ENCODE measurements at places on chromosomes 4 and X.

GRCh38 chr4:11895766-11896165, 467.1 kb upstream of the HS3ST1 start:
- H3K4me1 ChIP-seq, result no peaks in the 10 kb centered on the region
- H3K27me3 ChIP-seq, result no peaks in the 10 kb centered on the region
- DNase-seq, result no peak
- no peaks in the 10 kb centered on the region for H3K36me3 ChIP-seq
- no peak overlapping the region for H3K27ac ChIP-seq
- no peak overlapping the region for H3K4me3 ChIP-seq

DNA sequence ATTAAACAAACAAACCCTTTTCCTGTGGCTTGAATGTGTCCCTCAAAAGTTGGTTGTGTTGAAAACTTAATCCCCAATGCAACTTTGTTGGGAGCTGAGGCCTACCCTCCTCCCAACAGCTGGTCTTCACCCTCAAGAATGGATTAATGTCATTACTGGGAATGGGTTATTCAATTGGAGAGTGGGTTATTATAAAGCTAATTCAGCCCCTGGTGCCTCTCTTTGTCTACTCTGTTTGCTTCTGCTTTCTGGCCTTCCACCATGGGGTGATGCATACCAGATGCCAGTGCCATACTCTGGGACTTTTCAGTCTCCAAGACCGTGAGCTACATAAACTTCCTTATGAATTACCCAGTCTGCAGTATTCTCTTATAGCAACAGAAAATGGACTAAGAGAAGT, 706.5 kb downstream of the CCSER1 start:
- no peak for DNase-seq
- H3K27ac ChIP-seq, result no peak overlapping the region
- no peak overlapping the region for H3K4me3 ChIP-seq
- H3K4me1 ChIP-seq, result no peaks in the 10 kb centered on the region
- no peaks in the 10 kb centered on the region for H3K36me3 ChIP-seq
- H3K27me3 ChIP-seq, result no peaks in the 10 kb centered on the region

DNA sequence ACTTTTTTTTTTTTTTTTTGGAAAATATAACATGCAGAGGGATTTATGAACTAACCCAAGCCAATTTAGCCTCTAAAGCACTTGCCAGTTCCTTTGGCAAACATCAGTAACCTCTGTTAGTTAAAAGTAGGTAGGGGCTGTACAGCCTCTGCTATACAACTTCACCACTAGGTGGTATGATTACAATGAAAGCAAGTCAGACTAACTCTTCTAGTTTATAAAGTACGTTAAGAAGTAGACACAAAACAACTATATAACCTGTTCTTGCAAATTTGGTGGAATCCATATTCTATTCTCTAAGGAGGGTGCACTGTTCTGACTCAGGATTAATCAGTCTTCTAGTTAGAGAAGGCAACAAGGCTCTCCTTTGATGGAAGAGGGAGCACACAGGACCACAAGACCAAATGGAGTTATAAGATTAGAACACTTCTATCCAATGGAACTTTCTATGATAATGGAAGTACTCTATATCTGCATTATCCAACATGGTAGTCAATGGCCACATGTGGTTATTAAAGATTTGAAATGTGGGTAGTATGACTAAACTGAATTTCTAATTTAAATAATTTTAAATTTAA, 12.8 kb downstream of the AIMP1 start:
- peak overlapping the region; percentile 9 for H3K27ac ChIP-seq
- peaks cover 43% of the 10 kb centered on the region for H3K36me3 ChIP-seq
- no peak for DNase-seq
- peaks cover 11% of the 10 kb centered on the region for H3K4me1 ChIP-seq

- H3K27ac ChIP-seq, result no peak overlapping the region
- no peaks in the 10 kb centered on the region for H3K27me3 ChIP-seq
- peaks cover 3% of the 10 kb centered on the region for H3K36me3 ChIP-seq
These were observed 4.8 kb upstream of the GAR1 start for GRCh38 chr4:109810552-109811387.

DNA sequence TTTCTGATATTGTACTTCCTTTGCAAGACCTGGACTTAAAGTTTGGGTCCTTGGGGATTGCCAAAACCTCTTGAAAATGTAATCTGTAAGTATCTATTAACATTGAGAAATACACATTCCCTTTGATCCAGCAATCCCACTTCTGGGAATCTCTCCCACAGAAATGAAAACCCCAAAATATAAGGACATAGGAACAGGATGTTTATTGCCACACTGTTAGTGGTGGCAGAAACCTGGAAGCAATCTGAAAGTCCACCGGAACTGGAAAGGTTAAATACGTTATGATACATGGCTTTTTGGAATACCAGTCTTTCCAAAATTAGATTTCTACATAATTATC, 71.2 kb upstream of the STX18 start:
- H3K36me3 ChIP-seq, result peaks cover 41% of the 10 kb centered on the region
- no peaks in the 10 kb centered on the region for H3K4me1 ChIP-seq
- H3K4me3 ChIP-seq, result no peak overlapping the region
- H3K27ac ChIP-seq, result no peak overlapping the region
- H3K27me3 ChIP-seq, result no peaks in the 10 kb centered on the region

- DNase-seq, result no peak
- no peaks in the 10 kb centered on the region for H3K27me3 ChIP-seq
- peaks cover 4% of the 10 kb centered on the region for H3K4me1 ChIP-seq
- H3K36me3 ChIP-seq, result no peaks in the 10 kb centered on the region
- no peak overlapping the region for H3K27ac ChIP-seq
These were observed 151.7 kb upstream of the RPS6KA6 start for GRCh38 chrX:84339507-84340364.

- peaks cover 63% of the 10 kb centered on the region for H3K4me1 ChIP-seq
- no peak for DNase-seq
- H3K36me3 ChIP-seq, result peaks cover 38% of the 10 kb centered on the region
- H3K27me3 ChIP-seq, result no peaks in the 10 kb centered on the region
- peak overlapping the region; percentile 67 for H3K4me3 ChIP-seq
- H3K27ac ChIP-seq, result peak overlapping the region; percentile 95
These were observed 197.7 kb downstream of the CAMK2D start for GRCh38 chr4:113563691-113564378.

DNA sequence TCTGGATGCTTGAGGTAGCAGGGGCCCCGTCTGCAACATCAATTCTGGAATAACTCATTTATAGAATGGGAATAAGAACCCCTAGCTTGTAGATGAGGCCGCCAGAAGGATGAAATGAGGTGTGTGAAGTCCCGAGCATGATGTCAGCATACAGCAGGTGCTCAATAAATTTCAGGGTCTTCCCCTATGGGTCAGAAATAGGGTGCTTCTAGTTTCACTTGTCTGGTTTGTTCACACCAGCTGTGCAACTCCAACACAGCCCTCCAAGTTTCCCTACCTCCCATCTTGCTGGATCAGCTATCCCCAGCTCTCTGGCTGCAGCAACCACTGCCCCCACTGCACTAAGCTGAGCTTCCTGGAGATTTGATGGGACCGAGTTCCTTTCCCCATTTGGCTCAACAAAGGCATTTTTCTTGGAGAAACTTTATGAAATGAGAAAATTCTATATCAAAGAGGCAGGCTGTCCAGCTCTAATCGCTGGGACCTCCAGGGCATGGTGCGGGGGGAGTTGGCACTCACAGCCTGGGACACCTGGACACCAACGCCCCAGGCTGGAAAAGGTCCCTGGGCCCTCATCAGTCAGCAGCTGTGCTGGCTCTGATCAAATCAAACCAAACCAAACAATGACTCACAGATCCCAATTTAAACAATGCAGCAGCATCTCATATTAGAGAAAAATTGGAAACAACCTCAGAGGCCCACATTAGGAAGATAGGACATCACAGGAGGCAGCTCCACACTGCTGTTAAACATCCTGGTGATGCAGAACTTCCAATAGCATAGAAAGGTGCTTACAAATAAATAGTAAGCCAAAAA, 13.3 kb downstream of the SLC2A9 start:
- H3K27ac ChIP-seq, result no peak overlapping the region
- no peak overlapping the region for H3K4me3 ChIP-seq
- no peaks in the 10 kb centered on the region for H3K27me3 ChIP-seq

GRCh38 chr4:126445596-126445995, 1130.8 kb downstream of the FAT4 start:
- no peaks in the 10 kb centered on the region for H3K4me1 ChIP-seq
- DNase-seq, result no peak
- H3K36me3 ChIP-seq, result no peaks in the 10 kb centered on the region
- H3K27me3 ChIP-seq, result no peaks in the 10 kb centered on the region

- H3K27me3 ChIP-seq, result no peaks in the 10 kb centered on the region
- no peak overlapping the region for H3K4me3 ChIP-seq
- no peak for DNase-seq
- H3K36me3 ChIP-seq, result no peaks in the 10 kb centered on the region
- no peak overlapping the region for H3K27ac ChIP-seq
- H3K4me1 ChIP-seq, result no peaks in the 10 kb centered on the region
These were observed 1299.5 kb downstream of the FSTL5 start for GRCh38 chr4:160864253-160864652.

- no peaks in the 10 kb centered on the region for H3K27me3 ChIP-seq
- H3K4me3 ChIP-seq, result no peak overlapping the region
- DNase-seq, result no peak
These were observed 100.9 kb downstream of the PTCHD1 start for GRCh38 chrX:23435575-23435974.

GRCh38 chrX:32016195-32016594, 944.4 kb upstream of the FTHL17 start:
- H3K36me3 ChIP-seq, result no peaks in the 10 kb centered on the region
- no peaks in the 10 kb centered on the region for H3K4me1 ChIP-seq
- no peak overlapping the region for H3K27ac ChIP-seq
- no peak for DNase-seq
- H3K4me3 ChIP-seq, result no peak overlapping the region

DNA sequence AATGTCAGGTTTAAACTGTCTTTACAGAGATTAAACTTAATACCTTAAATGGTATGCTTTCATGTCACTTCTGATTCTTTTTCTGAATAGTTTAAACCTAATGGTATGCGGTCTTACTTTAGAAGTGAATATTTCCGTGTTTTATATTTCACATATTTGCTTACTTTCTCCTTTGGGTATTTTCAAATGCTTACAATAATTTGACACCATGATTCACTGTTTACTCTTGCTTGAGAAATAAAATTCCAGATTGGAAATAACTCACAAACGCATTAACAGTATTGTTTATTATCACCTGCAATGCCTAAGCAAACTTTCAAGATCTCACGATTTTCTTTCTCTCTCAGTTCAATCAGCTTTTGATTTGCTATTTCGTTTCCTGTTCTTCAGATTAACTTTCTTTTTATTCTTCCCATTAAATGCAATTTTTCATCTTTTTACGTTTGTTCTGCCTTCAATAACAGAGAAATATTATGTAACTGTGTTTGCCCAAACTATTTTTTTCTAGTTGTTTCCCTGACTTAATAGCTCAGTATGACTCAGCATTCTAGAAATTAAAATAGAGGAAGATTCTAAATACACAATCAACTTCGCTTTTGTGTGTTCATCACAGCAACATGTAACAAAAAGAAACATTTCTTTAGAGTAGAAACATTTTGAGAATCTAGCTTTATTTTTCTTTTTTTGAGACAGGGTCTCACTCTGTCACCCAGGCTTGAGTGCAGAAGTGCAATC, 955.5 kb upstream of the PRKX start:
- no peak for DNase-seq
- H3K27ac ChIP-seq, result no peak overlapping the region
- no peaks in the 10 kb centered on the region for H3K36me3 ChIP-seq

- H3K27me3 ChIP-seq, result no peaks in the 10 kb centered on the region
- DNase-seq, result no peak
- H3K4me1 ChIP-seq, result no peaks in the 10 kb centered on the region
- no peak overlapping the region for H3K4me3 ChIP-seq
- no peak overlapping the region for H3K27ac ChIP-seq
These were observed 10.3 kb downstream of the EGFL6 start for GRCh38 chrX:13579661-13580060.

DNA sequence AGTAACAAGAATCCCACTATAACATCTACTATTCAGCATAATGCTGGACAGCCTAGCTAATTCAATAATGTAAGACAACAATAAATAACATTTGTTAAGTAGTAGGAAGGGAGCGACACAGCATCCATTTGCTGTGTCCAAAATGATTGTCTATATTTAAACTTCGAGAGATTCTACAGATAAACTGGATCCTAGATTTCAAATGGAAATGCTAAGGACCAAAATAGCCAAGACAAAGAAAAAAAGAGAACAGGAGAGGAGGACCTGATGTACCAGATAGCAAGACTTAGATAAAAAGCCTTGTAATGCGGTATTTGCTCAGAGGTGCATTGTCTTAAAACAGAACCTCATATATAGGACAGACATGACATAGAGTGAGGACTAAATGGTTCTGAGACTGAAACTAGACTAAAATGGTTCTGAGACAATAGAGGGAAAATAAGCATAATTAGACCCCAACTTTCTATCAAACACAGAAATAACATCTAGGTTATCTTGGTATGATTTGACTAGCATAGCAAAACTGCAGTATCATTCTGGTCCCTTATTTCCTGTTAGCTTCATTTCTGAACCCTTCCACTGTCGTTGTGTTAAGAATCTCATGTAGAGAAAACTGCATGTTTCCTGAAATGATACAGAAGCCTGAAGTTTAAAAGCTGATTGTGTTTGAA, 3.8 kb downstream of the HPGDS start:
- H3K4me3 ChIP-seq, result no peak overlapping the region
- H3K4me1 ChIP-seq, result peaks cover 2% of the 10 kb centered on the region
- no peak for DNase-seq
- no peak overlapping the region for H3K27ac ChIP-seq

GRCh38 chr4:106266201-106266600, 49.8 kb downstream of the TBCK start:
- DNase-seq, result no peak
- peaks cover 7% of the 10 kb centered on the region for H3K36me3 ChIP-seq
- H3K4me1 ChIP-seq, result peaks cover 6% of the 10 kb centered on the region
- no peak overlapping the region for H3K27ac ChIP-seq

DNA sequence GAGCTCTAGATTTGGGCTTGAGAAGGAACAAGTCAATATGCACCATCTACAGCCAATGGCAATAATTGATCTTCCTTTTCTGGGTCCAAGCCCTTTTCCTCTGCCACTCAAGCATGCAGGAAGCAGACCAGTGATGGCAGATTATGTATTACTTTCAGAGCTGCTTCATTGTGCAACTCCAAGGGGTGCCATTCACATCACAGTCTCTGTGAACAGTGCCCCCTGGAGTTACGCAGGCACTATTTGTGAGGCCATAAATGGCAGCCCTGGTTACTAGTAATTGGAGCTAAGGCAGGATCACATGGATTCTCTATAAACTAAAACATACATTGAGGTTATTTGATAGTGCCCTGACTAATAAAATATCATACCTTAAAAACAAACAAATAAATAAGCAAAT, 313.4 kb upstream of the SLC7A11 start:
- DNase-seq, result no peak
- H3K36me3 ChIP-seq, result no peaks in the 10 kb centered on the region
- no peak overlapping the region for H3K27ac ChIP-seq
- no peaks in the 10 kb centered on the region for H3K4me1 ChIP-seq

- H3K4me3 ChIP-seq, result no peak overlapping the region
- DNase-seq, result no peak
- peaks cover 3% of the 10 kb centered on the region for H3K36me3 ChIP-seq
- peaks cover 20% of the 10 kb centered on the region for H3K27me3 ChIP-seq
- no peak overlapping the region for H3K27ac ChIP-seq
These were observed 264.9 kb upstream of the PRPS2 start for GRCh38 chrX:12526306-12526705.

GRCh38 chr4:76168688-76169087, 20.5 kb upstream of the NUP54 start:
- DNase-seq, result no peak
- H3K36me3 ChIP-seq, result peaks cover 24% of the 10 kb centered on the region
- no peak overlapping the region for H3K27ac ChIP-seq

- no peaks in the 10 kb centered on the region for H3K36me3 ChIP-seq
- H3K4me1 ChIP-seq, result no peaks in the 10 kb centered on the region
- DNase-seq, result no peak
These were observed 42.3 kb downstream of the NALF2 start for GRCh38 chrX:69546417-69546816.

GRCh38 chrX:3195845-3196244, 150.6 kb downstream of the MXRA5 start:
- no peaks in the 10 kb centered on the region for H3K36me3 ChIP-seq
- H3K4me1 ChIP-seq, result no peaks in the 10 kb centered on the region
- DNase-seq, result no peak
- no peaks in the 10 kb centered on the region for H3K27me3 ChIP-seq
- no peak overlapping the region for H3K4me3 ChIP-seq

Measured in stimulated activated naive B cell treated with anti-CD40 and anti-IgM and Interleukin-4, amounts not matched to agents 10 μg/mL and 1 μg/mL and 100 μg/mL, for 72 hours (primary cell).